Stimulated activated CD4-positive, alpha-beta T cell treated with anti-CD3 and anti-CD28 coated beads, Interleukin-2, amount 100 ng/mL, for 24 hours (primary cell): ENCODE measurements at places on chromosomes 3 and 15.

DNA sequence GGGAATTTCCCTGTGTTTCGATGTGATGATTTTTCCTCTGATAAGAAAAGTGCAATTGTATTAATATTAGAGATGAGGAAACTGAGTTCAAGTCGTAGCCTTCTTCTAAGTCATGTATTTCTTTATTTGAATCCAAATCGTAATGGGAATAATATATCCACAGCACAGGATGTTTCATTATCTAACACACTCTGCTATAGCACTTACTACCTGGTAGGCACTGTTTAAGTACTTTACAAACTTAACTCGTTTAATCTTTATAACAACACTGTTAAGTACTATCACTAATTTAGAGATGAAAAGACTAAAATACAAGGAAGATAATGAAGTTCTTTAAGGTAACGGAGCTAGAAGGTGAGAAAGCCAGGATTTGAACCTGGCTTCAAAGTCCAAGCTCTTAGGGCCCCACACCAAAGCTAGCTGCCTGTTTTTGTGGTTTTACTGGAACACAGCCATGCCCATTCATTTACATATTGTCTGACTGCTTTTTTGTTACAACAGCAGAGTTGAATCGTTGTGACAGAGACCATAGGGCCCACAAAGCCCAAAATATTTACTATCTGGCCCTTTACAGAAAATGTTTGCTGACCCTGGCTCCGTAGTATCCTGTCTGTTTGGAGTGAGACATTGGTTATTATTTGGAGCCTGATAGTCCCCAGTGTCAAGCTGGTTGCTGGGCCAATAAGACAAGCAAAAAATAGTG, 9.6 kb upstream of the ATP13A3 start:
- no peak for DNase-seq

- no peak for DNase-seq
Measured at GRCh38 chr15:93862791-93863190, 368.6 kb upstream of the MCTP2 start.

DNA sequence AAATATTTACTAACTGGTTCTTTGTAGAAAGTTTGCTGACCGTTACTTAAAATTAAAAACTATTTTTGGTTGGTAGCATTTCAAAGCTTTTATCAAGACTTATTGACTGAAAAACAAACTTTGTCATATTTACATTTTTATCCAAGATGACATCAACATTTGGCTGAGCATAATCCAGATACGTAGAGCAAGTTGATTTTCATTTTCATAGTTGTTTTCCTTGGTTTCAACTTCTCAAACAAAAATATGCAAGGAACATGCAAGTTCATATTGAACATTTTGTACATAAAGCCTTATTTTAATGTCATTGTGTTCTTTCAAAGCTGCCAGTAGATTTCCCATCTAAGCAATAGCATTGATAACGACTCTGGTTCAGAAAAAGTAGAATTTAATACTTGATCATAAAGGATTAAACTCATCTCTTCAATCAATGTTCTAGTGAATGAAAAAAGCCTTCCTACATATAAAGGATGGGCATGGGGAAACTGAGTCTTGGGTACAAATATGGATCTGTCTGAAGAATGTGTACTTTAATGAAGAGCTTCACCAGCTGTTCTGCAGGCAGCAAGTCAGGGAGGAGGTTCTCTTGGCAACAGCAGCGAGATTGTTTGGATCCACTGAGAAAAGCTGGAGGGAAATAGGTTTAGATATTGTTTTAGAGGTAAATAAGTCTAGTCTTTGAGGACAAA, 5.6 kb downstream of the RAB8B start:
- no peak for DNase-seq

DNA sequence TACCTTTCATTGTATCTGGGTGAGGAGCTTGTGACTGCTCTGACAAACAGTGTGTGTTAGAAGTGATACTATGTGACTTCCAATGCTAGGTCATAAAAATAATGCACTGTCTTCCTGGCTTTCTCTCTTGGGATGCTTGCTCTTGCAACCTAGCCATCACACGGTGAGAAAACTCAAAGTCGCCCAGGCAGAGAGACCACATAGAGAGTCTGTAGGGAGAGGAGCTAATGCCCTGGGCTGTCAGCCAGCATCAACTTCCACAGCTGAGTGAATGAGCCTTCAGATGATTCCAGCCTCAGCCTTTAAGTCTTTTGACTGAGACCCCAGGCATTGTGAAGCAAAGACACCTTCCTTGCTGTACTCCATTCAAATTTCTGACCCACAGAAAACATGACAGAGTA, 220.6 kb upstream of the SGO1 start:
- DNase-seq, result no peak

GRCh38 chr3:50194128-50194902, 2.9 kb downstream of the GNAT1 start:
- peak; percentile 84 for DNase-seq

DNA sequence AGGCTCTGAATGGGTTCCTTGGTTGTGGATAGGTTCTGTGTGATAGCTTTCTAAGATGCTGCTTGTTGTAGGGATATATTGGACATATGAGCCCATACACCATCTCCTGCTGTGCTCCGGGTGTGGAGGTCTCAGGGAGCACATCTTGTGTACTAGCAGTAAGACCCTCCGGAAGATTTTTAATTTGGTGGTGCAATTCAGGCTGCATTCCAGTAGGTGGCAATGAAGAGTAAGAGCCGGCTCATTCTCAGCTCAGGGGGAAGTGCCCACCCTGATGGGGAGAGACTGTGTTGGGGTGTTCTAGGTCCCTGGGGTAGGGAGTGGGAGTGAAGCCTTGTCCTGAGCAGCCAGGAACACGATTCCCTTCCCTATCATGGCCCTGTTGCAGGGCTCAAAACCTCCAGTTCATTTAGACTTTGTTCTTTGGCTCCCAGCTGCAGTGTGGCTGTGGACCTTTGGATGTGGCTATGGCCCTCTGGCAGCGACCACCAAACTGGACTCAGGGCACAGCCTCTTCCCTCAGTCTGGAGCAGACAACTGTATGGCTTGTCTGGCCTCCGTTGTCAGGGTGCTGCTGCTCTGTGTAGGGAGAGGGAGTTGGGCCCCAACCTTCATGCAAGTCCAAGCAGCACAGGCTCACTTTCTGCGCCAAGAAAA, 104.7 kb downstream of the UNC13C start:
- DNase-seq, result no peak

- no peak for DNase-seq
Measured at GRCh38 chr3:60399292-60399691, 852.0 kb downstream of the FHIT start.

DNA sequence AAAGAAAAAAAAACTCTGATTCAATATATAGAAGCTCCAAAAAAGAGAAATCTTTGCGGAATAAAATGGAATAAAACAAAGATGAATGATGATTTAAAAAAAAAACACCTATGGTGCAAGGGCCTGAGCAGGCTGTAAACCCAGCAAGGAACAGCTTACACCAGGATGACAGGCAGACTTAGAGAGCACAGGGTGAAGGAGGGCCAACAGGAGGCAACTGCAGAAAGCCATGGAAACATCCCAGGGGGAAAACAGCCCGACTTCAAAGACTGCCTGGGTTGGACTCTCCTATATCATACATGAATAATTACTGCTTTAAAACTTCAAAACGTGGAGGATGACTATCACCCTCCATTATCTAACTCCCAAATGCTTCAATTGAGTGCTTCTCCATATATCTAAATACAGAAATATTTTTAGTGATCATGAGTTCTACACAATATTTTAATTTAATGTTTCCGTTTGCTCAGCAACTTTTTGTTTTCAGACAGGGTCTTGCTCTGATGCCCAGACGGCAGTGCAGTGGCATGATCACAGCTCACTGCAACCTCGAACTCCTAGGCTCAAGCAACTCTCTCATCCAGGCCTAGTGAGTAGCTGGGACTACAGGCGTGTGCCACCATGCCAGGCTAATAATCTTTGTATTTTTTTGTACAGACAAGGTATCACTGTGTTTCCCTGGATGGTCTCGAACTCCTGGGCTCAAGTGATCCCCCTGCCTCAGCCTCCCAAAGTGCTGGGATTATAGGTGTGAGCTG, 456.2 kb downstream of the TBL1XR1 start:
- no peak for DNase-seq

DNA sequence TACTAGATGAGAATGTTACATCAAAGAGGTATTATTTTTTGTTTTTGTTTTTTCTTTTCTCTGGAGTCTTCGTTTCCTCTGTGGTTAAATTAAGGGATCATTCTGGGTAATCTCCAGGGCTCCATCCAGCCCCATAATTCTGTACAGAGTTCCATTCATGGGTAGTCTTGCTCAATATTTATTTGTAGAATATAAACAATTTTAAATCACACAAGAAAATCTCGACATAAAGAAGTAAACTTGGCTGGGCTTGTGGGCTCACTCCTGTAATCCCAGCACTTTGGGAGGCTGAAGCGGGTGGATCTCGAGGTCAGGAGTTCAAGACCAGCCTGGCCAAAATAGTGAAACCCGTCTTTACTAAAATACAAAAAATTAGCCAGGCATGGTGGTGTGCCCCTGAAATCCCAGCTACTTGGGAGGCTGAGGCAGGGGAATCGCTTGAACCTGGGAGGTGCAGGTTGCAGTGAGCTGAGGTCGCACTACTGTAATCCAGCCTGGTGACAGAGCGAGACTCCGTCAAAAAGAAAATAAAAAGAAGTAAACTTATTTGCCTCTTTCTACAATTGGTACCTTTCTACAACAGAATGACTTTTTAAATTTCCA, 166.8 kb upstream of the TGFBR2 start:
- DNase-seq, result no peak

DNA sequence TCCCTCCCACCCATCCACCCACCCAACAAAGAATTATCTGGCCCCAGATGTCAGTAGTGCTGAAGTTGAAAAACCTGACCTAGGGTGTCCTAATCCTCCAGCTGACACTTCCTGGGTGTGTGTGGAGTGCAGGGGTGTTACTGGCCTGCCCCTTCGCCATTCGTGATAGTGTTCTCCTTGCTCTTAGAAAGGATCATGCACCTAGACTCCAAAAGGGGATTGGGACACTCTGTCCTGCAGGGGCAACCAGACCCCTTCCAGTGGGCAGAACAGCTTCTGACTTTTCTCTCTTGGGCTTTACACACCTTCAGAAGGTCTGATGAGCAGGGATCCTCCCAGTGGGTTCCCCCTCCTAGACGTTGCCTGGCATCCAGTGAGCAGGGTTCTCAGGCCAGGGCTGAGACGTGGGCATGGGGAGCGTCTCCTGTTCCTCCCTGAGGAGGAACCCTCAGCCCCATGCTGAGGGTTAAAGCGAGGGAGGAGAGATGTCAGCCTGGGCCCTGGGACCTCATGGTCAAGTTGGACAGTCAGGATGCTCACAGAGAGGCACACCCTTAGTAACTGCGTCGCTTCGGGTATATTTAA, 75.0 kb downstream of the AAGAB start:
- no peak for DNase-seq

- no peak for DNase-seq
Measured at GRCh38 chr3:101940521-101941317, 91.4 kb downstream of the NFKBIZ start.

DNA sequence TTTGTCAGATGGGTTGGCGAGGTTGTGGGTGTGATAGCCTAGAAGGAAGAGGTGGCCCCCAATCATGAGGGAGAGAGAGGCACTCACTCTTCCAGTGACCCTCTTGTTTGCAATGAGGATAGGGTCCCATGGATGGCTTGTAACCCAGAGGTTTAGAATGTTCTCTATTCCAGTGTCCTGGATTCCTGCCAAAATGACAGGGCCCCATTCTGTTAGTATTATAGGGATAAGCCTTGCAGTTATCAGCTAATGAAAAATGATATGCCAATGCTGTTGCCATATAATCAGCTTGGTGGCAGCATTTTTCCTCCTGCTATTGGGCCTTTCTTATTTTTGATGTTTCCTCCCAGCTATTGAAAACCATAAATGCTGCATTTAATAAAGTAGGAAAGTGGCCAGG, 23.3 kb upstream of the SENP7 start:
- DNase-seq, result no peak

DNA sequence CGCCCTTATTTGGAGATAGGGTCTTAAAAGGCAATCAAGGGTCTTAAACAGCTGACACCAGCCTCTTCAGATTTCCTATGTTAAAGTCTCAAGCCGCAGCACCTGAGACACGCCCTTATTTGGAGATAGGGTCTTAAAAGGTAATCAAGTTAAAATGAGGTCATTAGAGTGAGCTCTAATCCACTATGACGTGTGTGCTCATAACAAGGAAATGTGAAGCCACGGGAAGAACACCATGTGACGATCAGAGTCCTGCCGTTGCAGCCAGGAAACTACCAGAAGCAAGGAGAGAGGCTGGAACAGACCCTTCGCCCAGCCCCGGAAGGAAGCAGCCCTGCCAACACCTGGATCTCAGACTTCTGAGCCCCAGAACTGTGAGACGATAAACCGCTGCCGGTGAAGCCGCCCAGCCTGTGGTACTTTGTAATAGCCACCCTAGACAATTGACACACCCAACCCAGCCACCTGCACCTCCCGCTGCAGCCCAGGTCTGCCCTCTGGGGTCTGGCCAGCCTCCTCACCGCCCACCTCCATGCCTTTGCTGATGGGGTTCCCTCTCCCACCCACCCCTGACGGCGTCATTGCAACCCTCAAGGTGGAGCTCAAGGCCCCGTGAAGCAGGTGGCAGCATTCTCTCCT, 137.9 kb downstream of the MEGF11 start:
- DNase-seq, result no peak

DNA sequence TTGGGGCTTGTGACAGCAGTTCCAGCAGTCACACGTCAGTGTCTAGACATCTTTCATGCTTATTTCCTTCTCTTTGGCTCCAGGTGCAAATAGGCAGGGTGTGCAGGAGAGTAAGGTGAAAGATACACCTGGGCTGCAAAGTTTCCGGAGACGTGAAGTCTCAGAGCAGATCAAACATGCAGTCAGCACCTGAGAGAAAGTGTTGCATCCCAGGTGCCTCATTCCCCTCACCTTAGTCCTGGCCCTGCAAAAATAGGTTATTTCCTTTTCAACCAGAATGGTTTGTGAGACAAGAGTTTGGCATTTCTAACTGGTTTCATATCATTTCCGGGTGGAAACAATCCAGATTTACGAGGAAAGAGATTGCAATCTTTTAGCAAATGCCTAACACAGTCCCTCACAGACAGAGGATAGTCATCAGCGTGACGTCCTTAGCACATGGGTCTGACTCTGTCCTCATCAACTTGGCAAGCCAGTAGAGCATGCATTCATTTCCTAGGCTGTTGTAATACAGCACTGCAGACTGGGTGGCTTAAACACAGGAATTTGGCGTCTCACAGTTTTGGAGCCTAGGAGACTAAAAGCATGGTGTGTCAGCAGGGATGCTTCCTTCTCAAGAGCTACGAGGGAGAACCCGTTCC, 58.2 kb upstream of the ARRDC4 start:
- no peak for DNase-seq

- DNase-seq, result no peak
Measured at GRCh38 chr3:141782386-141782932, 19.3 kb downstream of the GRK7 start.

GRCh38 chr3:25566358-25566920, 98.3 kb downstream of the TOP2B start:
- no peak for DNase-seq

GRCh38 chr3:40913192-40913591, 286.1 kb upstream of the CTNNB1 start:
- no peak for DNase-seq

DNA sequence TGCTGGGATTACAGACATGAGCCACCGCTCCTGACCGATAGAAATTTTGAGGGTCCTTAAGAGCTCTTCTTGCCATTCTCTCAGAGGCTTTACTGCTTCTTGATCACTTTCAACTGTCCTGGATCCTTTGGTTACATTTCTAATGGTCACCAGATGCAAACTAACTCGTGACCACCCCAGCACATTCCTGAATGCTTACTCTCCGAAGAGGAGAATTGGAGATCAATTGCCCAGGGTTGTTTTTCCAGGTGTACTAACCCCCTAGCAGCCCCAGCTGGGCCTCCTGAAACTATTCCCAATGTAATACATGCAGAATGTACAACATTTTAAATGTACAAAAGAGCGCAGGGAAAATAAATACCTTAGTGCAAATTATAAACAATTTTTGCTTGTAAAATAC, 65.1 kb upstream of the TBL1XR1 start:
- DNase-seq, result no peak
